ENCODE measurements at places on chromosomes 6 and 20.

DNA sequence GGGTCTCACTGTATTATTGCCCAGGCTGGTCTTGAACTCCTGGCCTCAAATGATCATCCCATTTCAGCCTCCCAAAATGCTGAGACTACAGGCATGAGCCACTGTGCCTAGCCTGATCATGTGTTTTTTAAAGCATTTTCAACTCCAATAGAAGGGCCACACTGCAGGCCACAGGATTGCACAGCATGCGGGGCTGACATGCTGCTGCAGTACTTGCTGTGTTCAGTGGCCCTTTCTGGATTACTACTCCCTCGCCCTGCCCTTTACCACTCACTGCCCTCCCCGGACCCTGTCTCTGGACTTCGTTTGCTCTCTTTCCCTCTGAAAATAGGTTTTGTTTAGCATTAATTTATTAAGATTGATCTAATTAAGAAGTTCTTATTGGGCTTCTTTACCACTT lies 37.3 kb downstream of the HECA start:
- no peak for DNase-seq
- no peak overlapping the region for H3K4me3 ChIP-seq
- H3K27ac ChIP-seq, result no peak overlapping the region
- H3K36me3 ChIP-seq, result peaks cover 44% of the 10 kb centered on the region
- no peaks in the 10 kb centered on the region for H3K27me3 ChIP-seq

GRCh38 chr6:142357879-142358278 lies 56.1 kb downstream of the ADGRG6 start:
- H3K4me3 ChIP-seq, result no peak overlapping the region
- no peak for DNase-seq
- H3K27ac ChIP-seq, result no peak overlapping the region
- peaks cover 6% of the 10 kb centered on the region for H3K27me3 ChIP-seq

GRCh38 chr6:34508425-34508824 lies 42.5 kb downstream of the PACSIN1 start:
- H3K4me3 ChIP-seq, result no peak overlapping the region
- no peak for DNase-seq
- H3K27ac ChIP-seq, result no peak overlapping the region
- peaks cover 17% of the 10 kb centered on the region for H3K27me3 ChIP-seq
- no peaks in the 10 kb centered on the region for H3K4me1 ChIP-seq

DNA sequence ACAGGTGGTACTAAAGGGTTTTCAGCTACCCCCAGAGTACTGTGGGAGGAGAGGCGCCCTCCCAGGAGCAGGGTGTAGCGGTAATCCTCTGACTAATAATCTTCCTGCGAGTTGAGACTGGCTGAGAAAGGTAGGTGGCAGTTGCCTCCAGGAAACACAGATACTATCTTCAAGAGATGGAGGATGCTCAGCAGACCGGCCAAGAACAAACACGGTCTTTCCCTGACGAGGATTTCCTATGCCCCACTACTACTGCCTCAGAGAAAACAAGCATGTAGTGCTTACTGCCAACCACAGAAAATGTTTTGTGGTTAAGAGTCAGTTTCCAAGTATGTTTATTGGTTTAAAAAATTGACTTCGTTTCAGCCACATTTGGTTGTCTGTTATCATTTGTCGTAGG lies 26.8 kb downstream of the C6orf89 start:
- DNase-seq, result no peak
- no peaks in the 10 kb centered on the region for H3K27me3 ChIP-seq
- no peak overlapping the region for H3K4me3 ChIP-seq
